ENCODE measurements at places on chromosomes 13 and 19.

DNA sequence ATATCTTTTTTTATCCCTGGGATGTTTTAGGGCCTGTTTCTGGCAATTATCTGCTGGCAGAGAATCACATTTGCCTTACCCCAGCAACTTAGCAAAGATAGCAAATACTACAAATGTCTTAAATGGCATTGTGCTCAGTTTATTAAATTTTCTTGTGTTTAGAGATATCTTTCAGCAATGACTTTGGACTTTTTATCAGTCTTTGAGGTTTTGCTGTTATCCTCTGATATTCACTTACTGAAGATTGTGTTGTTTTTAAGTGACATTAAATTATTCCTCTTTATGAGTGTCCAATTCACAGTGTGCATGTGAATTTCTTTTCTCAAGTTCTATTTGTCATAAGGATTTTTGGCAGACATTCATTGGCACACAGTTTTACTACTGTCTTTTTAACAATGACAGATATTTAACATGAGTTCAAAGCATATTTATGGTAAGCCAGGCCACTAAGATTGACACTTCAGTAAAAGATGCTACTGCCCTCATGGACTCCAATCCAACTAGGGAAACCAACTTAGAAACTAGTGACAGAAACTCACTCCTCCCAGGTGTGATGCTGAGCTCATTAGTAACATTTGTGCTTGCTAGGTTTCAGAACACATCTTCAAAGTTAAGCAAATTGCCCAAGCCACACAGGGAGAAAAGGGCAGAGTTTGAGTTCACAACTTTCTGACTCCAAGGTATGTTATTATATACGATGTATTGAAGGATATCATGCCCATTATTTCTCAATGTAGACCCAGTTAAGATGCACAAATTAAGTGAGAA, 481.9 kb downstream of the GPC6 start:
- DNase-seq = no peak

GRCh38 chr13:46571189-46571908, 18.4 kb downstream of the LRCH1 start:
- no peak for DNase-seq

GRCh38 chr19:42279155-42279901, 10.3 kb downstream of the CIC start:
- no peak for DNase-seq

- DNase-seq = no peak
Measured at GRCh38 chr19:30227012-30227621, 145.1 kb upstream of the ZNF536 start.

DNA sequence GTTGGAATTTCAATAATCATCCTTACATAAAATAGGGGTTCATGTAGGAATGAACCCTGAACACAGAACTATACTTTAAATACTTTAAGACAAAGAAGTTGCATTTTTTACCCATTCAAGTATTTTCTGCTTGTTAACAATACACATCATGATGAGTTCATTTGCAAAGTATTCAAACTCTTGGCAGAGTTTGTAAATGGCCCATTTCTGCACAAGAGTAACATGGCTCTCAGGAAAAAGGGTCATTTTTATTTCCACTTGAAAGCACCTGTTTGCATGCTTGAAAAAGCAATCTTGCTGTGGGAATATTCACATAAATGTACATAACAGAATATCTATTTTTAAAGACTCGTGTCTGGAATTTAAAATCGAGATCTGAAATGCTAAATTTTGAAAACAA, 18.1 kb downstream of the ESD start:
- DNase-seq = no peak

- DNase-seq = no peak
Measured at GRCh38 chr19:6677883-6678689, 8.1 kb upstream of the TNFSF14 start.

- no peak for DNase-seq
Measured at GRCh38 chr19:45881082-45881908, 4.6 kb downstream of the IRF2BP1 start.

DNA sequence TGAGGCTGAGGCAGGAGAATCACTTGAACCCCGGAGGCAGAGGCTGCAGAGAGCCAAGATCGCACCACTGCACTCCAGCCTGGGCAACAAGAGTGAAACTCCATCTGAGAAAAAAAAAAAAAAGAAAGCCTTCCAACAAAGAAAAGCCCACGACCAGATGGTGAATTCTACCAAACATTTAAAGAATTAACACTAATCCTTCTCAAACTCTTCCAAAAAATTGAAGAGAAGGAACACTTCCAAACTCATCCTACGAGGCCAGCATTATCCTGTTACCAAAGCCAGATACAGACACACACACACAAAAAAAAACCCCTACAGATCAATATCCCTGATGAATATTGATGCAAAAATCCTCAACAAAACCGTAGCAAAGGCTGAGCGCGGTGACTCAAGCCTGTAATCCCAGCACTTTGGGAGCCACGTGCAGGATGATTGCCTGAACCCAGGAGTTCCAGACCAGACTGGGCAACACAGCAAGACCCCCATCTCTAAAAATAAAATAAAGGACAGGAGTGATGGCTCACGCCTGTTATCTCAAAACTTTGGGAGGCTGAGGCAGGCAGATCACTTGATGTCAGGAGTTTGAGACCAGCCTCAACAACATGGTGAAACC, 6.2 kb upstream of the EVI5L start:
- DNase-seq = no peak

DNA sequence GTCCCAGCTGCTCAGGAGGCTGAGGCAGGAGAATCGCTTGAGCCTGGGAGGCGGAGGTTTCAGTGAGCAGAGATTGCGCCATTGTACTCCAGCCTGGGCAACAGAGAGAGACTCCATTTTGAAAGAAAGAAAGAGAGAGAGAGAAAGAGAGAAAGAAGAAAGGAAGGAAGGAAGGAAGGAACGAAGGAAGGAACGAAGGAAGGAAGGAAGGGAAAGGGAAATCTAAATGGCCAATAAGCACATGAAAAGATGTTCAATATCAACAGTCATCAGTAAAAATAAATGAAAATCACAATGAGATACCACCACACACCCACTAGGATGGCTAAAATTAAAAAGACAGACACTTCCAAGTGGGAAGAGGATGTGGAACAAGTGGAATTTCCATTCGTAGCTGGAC, 19.7 kb downstream of the FXYD5 start:
- no peak for DNase-seq

GRCh38 chr19:3387645-3388589, 21.5 kb downstream of the NFIC start:
- no peak for DNase-seq

DNA sequence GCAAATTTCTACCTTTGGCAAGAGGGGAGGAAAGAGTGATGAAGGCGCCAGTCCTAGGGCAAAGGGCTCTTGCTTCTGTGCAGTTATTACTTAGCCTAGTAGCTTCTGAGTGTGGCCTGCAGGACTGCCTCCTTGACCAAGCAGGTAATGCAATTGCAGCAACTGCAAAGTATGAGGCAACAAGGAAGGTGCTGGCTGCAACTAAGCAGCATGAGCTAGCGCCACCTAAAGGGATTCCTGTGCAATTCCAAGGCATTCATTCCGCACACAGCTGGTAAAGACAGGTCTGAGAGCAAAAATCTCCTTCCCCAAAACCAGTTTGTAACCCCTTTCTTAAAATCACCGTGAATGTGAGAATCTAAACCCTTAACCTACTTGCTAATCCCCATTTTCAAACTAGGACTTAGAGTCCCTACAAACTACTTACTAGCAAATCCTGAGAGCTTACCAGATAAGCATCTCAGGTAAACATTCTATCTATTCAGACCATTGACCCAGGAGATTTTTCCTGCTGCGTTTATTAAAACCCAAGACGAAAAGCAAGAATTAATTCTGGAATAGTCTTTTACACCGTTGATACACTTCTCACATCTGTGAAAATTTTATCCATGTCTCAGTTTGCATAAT, 62.9 kb downstream of the DCT start:
- no peak for DNase-seq

- no peak for DNase-seq
Measured at GRCh38 chr19:2560369-2560768, 84.4 kb downstream of the GADD45B start.

GRCh38 chr19:47682939-47683338, 30.3 kb upstream of the EHD2 start:
- no peak for DNase-seq

- no peak for DNase-seq
Measured at GRCh38 chr13:44768239-44768638, 192.1 kb upstream of the TSC22D1 start.

DNA sequence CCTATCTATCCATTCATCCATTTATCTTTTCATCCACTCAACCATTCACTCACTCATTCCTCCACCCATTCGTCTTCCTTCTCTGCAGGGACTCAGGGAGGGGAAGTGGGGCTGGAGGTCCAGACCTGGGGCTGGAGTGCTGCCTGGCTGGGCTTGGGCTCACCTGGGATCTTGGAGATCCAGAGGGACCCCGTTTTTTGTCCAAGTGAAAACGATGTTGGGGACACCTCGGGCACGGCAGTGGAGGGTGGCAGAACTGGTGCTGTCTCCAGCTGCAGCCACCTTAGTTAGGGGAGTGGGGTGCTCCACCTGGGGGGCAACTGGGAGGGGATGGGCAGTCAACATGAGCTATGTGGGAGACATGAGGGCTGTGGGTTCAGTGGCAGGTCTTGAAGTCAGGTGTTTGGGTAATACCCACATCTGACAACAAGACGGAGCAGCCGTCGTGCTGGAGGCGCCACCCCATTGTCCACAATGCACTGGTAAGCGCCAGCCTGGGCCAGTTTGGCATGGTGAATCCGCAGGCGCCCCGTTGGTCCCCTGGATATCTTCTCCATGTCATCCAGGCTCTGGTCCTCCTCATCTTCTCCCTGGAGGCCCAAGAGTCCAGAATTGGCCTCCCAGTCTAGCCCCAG, 10.2 kb downstream of the NPHS1 start:
- DNase-seq = no peak

GRCh38 chr13:114128624-114129522, 3.5 kb downstream of the RASA3 start:
- no peak for DNase-seq

DNA sequence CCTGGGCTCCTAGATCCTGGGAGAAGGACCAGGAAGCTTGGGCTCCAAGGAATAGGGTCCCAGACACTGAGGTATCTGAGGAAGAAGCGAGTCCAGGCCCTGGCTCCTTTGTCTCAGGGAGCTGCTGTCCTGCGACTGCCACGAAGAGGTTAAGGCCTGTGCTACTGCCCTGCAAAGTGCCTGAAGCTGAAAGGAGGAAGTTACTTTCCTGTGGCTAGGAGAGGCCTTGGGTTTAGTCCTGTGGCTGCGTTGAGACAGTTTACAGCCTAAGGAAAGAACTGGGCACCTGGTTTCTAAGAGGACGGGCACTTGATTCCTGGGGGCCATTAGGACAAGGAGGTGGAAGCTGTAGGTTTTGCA, 2.8 kb downstream of the MYADM start:
- DNase-seq = no peak

- DNase-seq = no peak
Measured at GRCh38 chr13:74230984-74231501, 96.8 kb upstream of the KLF12 start.

DNA sequence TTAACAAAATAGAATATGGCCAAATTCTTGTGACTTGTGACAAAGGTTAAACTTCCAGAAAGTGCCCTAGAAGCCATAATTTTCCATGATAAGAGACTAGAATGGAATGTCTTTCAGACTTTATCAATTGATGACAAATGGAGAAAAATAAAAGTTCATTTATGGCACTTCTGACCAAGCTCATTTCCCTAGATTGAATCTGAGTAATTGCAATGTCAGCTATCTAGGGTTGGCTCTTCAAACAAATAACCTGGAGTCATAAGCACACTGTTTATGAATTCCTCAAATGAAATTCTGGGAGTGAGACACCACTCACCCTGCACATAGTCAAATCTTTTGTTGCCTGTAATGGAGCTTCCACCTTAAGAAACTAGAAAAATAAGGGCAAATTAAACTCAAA, 11.4 kb downstream of the ARHGEF7 start:
- no peak for DNase-seq

DNA sequence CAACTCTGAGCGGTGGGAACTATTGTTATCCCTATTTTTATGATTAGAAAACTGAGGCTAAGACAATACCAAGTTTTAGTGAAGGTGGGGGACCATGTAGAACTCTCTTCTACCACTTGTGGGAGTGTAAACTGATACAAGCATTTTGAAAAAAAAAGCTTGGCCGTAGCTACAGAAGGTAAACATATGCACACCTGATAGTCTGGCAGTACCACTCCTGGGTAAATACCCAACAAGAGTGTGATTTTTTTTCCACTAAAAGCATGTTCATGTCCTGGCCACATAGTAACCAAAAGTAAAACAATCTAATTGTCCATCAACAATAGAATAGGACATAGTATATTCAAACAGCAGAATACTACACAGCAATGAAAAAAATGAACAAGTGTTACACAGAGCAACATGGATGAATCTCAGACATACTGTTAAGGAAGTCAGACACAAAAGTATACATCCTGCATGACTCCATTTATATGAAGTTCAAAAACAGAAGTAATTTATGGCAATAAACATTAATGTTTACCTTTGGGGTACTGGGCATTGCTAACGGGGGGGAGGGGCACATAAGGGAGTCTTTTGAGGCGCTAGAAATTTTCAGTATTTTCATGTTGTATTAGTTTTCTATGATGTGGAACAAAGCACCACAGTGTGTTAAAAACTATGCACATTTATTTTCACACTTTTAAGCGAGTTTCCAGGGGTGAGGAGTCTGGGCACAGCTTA, 6.4 kb upstream of the SPATA13 start:
- DNase-seq = no peak

DNA sequence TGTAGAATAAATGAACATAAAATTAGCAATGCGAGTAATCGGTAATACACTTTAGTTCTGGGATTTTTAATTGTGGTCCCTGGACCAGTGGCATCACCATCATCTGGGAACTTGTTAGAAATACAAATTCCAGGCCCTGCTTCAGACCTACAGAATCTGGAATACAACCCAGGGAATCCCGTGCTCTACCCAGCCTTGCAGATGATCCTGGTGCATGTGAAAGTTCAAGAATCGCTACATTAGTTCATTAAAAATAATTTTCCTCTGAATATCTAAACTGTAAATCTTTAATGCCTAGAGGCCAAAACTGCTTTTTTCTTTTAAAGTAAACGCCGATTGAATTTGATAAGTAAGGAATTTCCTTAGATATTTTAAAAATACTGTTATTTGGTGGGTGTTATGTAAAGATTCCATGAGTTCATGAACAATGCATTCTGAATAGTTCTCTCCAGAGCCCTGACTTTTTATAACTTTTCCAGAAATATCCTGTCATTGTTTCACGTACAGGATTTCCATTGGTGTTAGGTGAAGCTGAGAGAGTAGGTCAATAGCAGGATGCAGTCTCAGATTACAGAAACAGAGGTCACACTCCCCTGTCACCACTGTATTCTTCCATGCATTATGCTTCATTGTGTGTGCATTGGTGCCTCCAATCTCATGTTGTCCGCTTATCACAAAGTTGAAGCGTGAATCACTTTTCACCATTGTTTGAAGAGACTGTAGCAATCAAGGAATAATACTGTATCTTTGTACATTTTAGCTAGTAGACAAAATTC, 596.5 kb upstream of the KLF12 start:
- no peak for DNase-seq

- no peak for DNase-seq
Measured at GRCh38 chr19:46845959-46846459, 4.6 kb downstream of the AP2S1 start.

GRCh38 chr19:35130761-35131720, 3.8 kb downstream of the LGI4 start:
- no peak for DNase-seq
